Activated CD8-positive, alpha-beta memory T cell treated with anti-CD3 and anti-CD28 coated beads for 4 hours (primary cell): ENCODE measurements at places on chromosomes 6 and 20.

DNA sequence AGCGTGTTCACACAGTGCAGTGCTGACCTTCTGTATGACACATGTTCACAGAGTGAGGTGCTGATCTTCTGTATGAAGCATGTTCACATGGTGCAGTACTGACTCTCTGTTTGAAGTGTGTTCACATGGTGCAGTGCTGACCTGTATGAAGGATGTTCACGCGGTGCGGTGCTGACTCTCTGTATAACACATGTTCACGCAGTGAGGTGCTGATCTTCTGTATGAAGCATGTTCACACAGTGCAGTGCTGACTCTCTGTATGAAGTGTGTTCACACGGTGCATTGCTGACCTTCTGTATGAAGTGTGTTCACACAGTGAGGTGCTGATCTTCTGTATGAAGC lies 10.8 kb upstream of the SERPINB1 start:
- no peak for DNase-seq

GRCh38 chr6:167678102-167679101 lies 148.3 kb upstream of the AFDN start:
- no peak for DNase-seq

DNA sequence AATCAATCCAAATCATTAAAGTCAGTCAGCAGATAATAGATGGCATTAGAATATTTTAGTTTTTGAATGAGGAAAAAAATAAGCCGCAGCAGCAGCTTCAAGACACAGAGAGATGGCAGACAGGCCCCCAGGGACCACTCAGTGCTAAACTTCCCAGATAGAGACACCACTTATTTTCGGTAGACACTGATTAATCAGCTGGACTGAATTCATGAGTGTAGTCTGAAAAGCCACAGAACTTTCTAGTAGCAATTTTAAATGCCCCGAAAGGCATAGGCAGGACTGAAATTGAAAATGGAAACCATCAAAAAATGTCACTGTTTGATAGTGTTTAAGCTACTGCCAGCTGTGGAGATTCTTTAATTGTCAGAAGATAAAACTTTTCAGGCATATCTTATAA lies 3.1 kb upstream of the CLDN20 start:
- DNase-seq, result no peak

GRCh38 chr6:26175428-26176181 lies 88.4 kb downstream of the HFE start:
- DNase-seq, result no peak
